Activated T-helper 1 cell treated with anti-CD3 and anti-CD28 coated beads, Interleukin-12 subunit alpha, Interleukin-12 subunit beta, Interleukin-2, Interleukin-4 antibody, amounts not matched to agents 30 ng/mL and 10 ng/mL and 1 ng/mL, durations not matched to agents 14 hours and 24 hours and 36 hours (primary cell): ENCODE measurements at places on chromosomes 3 and 15. TPM values are rescaled to one million over a fixed set of nuclear protein-coding genes. Genes with fewer than 3 reads are reported as not detected.

The TMEM42 gene
- total RNA-seq: 8.6 and 10.0 TPM in 2 replicates

GRCh38 chr3:169556349-169556870 is 107.1 kb downstream of the MECOM start:
- no peaks in the 10 kb centered on the region for H3K4me1 ChIP-seq
- no peaks in the 10 kb centered on the region for H3K36me3 ChIP-seq
- DNase-seq: no peak
- H3K27ac ChIP-seq: no peak overlapping the region
- H3K4me3 ChIP-seq: no peak overlapping the region

The GOLGA6L4 gene
- total RNA-seq: 1.0 and 2.0 TPM in 2 replicates

GRCh38 chr15:31384568-31384967 is 57.9 kb downstream of the KLF13 start:
- no peak overlapping the region for H3K4me3 ChIP-seq
- no peak overlapping the region for H3K27ac ChIP-seq
- H3K4me1 ChIP-seq: peaks cover 56% of the 10 kb centered on the region
- DNase-seq: no peak
- H3K27me3 ChIP-seq: no peaks in the 10 kb centered on the region

- H3K4me1 ChIP-seq: peaks cover 37% of the 10 kb centered on the region
- H3K27me3 ChIP-seq: peaks cover 6% of the 10 kb centered on the region
- DNase-seq: no peak
- H3K27ac ChIP-seq: peak overlapping the region; percentile 59
These were observed 47.1 kb downstream of the HHLA2 start for GRCh38 chr3:108343491-108343890.

GRCh38 chr3:12601072-12601471 is 44.2 kb downstream of the MKRN2 start:
- H3K27ac ChIP-seq: no peak overlapping the region
- H3K4me3 ChIP-seq: no peak overlapping the region
- H3K4me1 ChIP-seq: no peaks in the 10 kb centered on the region
- no peak for DNase-seq
- peaks cover 32% of the 10 kb centered on the region for H3K36me3 ChIP-seq

The LRRC15 gene
- not detected in 2 replicates for total RNA-seq

DNA sequence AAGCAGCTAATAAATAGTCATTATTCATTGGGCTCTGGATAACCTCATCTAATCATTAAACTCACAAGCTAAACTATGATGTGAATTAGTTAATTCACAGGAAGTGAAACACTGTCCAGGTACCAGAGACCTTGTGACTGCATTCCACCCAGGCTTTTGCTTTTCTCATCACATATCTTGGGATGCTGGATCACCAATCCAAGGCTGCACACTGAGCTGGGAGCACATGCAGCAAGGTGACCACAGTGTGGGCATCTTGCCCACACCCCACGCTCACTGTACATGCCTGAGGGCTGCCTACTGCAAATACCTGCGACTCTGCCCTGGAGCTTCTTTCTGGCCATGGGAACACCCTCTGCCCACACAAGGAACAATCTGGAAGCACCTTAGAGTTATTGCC is 40.6 kb upstream of the TNFAIP8L3 start:
- H3K27ac ChIP-seq: no peak overlapping the region
- no peaks in the 10 kb centered on the region for H3K36me3 ChIP-seq
- DNase-seq: no peak
- peaks cover 5% of the 10 kb centered on the region for H3K27me3 ChIP-seq

The ITIH1 gene
- not detected in 2 replicates for total RNA-seq

The DLEC1 gene
- 0.10 and 0.12 TPM in 2 replicates for total RNA-seq

- no peak overlapping the region for H3K27ac ChIP-seq
- H3K4me1 ChIP-seq: no peaks in the 10 kb centered on the region
- no peak overlapping the region for H3K4me3 ChIP-seq
- H3K27me3 ChIP-seq: peaks cover 5% of the 10 kb centered on the region
- no peaks in the 10 kb centered on the region for H3K36me3 ChIP-seq
- DNase-seq: no peak
These were observed 30.8 kb downstream of the ARHGEF26 start for GRCh38 chr3:154151969-154152368.

The MYL3 gene
- total RNA-seq: not detected in 2 replicates

- DNase-seq: no peak
- H3K36me3 ChIP-seq: no peaks in the 10 kb centered on the region
- H3K27ac ChIP-seq: no peak overlapping the region
- no peaks in the 10 kb centered on the region for H3K27me3 ChIP-seq
- H3K4me1 ChIP-seq: peaks cover 5% of the 10 kb centered on the region
These were observed 55.9 kb upstream of the LIMD1 start for GRCh38 chr3:45538641-45538986.

- no peaks in the 10 kb centered on the region for H3K27me3 ChIP-seq
- no peak for DNase-seq
- H3K4me1 ChIP-seq: no peaks in the 10 kb centered on the region
- no peak overlapping the region for H3K4me3 ChIP-seq
- no peak overlapping the region for H3K27ac ChIP-seq
These were observed 206.5 kb downstream of the XXYLT1 start for GRCh38 chr3:195064300-195064931.

- H3K36me3 ChIP-seq: peaks cover 11% of the 10 kb centered on the region
- H3K27ac ChIP-seq: no peak overlapping the region
- H3K4me1 ChIP-seq: peaks cover 14% of the 10 kb centered on the region
- H3K27me3 ChIP-seq: peaks cover 4% of the 10 kb centered on the region
These were observed 438.2 kb upstream of the PROK2 start for GRCh38 chr3:72223116-72223515.

- H3K4me1 ChIP-seq: peaks cover 6% of the 10 kb centered on the region
- H3K27ac ChIP-seq: no peak overlapping the region
- DNase-seq: no peak
- H3K27me3 ChIP-seq: no peaks in the 10 kb centered on the region
- H3K4me3 ChIP-seq: no peak overlapping the region
These were observed 37.0 kb downstream of the PIK3R4 start for GRCh38 chr3:130709671-130710070.

The KBTBD13 gene
- not detected in 2 replicates for total RNA-seq

The CAMK2N2 gene
- total RNA-seq: 0.15 and 0.52 TPM in 2 replicates

GRCh38 chr3:106820726-106821362 is 556.4 kb upstream of the CCDC54 start:
- no peak overlapping the region for H3K4me3 ChIP-seq
- DNase-seq: no peak
- H3K4me1 ChIP-seq: no peaks in the 10 kb centered on the region
- peaks cover 2% of the 10 kb centered on the region for H3K27me3 ChIP-seq

DNA sequence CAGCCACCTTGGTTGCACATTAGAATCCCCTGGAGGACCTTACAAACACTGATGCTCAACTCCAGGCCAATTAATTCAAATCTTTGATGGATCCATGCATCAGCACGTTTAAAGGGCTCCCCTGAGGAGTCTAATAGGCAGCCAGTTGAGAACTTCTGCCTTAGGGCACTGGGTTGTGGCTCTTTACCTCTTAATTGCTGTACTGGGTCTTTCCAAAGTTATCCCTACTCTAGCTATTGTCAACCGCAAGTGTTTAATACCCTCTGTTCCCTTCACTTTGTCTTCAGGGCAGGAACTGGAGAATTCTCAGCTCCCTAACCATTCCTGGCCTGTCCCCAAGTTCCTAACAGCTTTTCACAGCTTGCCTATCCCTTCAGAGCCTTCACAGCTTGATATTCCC is 15.0 kb upstream of the FAM174B start:
- DNase-seq: no peak
- no peak overlapping the region for H3K4me3 ChIP-seq
- H3K36me3 ChIP-seq: no peaks in the 10 kb centered on the region
- H3K27ac ChIP-seq: no peak overlapping the region
- H3K4me1 ChIP-seq: no peaks in the 10 kb centered on the region

GRCh38 chr3:175094344-175094743 is 235.2 kb downstream of the NAALADL2 start:
- H3K27me3 ChIP-seq: no peaks in the 10 kb centered on the region
- H3K36me3 ChIP-seq: no peaks in the 10 kb centered on the region
- H3K4me3 ChIP-seq: no peak overlapping the region
- H3K27ac ChIP-seq: no peak overlapping the region

The LRRC31 gene
- not detected in 2 replicates for total RNA-seq

The OSBPL10 gene
- 12.1 and 14.5 TPM in 2 replicates for total RNA-seq

- no peaks in the 10 kb centered on the region for H3K27me3 ChIP-seq
- H3K27ac ChIP-seq: no peak overlapping the region
- no peak for DNase-seq
- H3K4me3 ChIP-seq: no peak overlapping the region
- no peaks in the 10 kb centered on the region for H3K36me3 ChIP-seq
- H3K4me1 ChIP-seq: no peaks in the 10 kb centered on the region
These were observed 464.3 kb upstream of the WNT5A start for GRCh38 chr3:55951388-55951787.

DNA sequence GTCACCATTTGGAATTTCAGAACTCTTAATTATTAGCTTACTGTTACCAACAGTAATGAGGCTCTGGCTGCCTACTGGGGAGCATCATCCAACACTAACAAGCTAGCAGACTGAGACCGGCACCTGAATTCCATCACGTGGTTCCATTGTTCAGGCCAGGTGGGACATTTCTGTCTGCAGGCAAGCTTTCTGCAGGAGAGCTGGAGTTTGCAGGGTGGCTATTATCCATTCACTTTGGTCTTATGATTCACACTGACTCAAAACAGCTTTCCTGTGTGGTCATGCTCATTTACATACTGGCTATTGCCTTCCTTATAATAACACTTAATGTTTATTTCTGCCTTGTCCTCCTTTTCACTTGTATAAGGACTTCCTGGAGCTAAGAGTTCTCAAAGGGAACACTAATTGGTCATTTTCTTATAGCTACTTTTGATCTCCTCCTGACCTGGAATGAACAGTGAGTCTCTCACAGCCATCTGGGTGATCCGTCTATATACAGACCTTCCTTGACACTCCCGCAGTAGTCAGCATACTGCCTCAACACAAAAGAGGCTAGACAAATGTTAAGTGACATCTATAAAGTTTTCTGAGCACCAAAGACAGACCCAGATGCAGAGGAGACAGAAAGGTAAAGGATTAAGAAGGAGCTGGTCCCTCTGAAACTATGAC is 695.4 kb downstream of the FHIT start:
- peaks cover 2% of the 10 kb centered on the region for H3K27me3 ChIP-seq
- H3K4me3 ChIP-seq: no peak overlapping the region
- peaks cover 38% of the 10 kb centered on the region for H3K4me1 ChIP-seq
- H3K36me3 ChIP-seq: peaks cover 3% of the 10 kb centered on the region
- H3K27ac ChIP-seq: peak overlapping the region; percentile 0

The GOLGA6L10 gene
- total RNA-seq: 0.32 and 1.2 TPM in 2 replicates

DNA sequence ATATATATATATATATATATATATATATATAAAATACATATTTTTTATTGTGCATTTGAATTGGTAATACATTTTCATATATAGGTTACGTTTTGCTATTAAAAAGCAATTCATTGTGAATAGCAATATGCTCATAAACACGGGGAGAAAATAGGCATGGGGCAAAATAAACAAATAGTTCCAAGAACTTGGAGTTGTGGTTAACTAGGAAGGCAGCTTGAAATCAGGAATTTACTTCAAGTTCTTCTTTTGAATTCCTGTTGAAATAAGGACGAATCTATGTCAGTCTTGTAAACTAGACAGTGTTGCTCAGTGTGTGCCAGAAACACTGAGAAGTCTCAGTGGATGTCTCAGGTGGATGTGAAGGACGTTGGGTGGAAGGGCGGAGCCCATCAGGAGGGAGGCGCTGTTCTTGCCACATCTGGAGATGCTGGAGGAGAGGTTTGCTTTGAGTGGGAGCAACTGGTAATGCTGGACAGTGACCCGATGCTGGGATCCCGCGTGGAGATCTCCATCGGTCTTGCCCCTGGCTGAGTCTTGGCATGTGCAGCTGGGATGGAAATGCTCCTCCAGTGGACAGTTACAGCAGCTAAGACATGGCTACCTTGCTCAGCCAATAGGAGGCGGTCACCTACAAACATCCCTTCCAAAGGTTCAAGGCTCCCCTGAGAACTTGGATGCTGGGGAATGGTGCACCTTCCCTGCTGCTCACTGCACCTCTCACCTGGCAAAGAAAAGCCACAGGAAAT is 2.5 kb downstream of the IL16 start:
- H3K27me3 ChIP-seq: no peaks in the 10 kb centered on the region
- H3K27ac ChIP-seq: no peak overlapping the region
- H3K4me1 ChIP-seq: no peaks in the 10 kb centered on the region
